WTC11 (cell line): ENCODE measurements at places on chromosomes 1 and 21.

GRCh38 chr1:231369282-231369681, 31.2 kb downstream of the SPRTN start:
- DNase-seq: no peak
- no peaks in the 10 kb centered on the region for H3K36me3 ChIP-seq
- H3K4me3 ChIP-seq: no peak overlapping the region
- no peaks in the 10 kb centered on the region for H3K27me3 ChIP-seq
- no peaks in the 10 kb centered on the region for H3K4me1 ChIP-seq
- no peak overlapping the region for H3K27ac ChIP-seq

GRCh38 chr1:184882957-184883815, 91.1 kb downstream of the NIBAN1 start:
- H3K4me1 ChIP-seq: peaks cover 44% of the 10 kb centered on the region
- peaks cover 55% of the 10 kb centered on the region for H3K27me3 ChIP-seq
- no peak overlapping the region for H3K27ac ChIP-seq
- no peak overlapping the region for H3K4me3 ChIP-seq
- DNase-seq: no peak

GRCh38 chr1:31991182-31991581, 22.5 kb upstream of the KHDRBS1 start:
- no peaks in the 10 kb centered on the region for H3K27me3 ChIP-seq
- no peaks in the 10 kb centered on the region for H3K36me3 ChIP-seq
- no peak overlapping the region for H3K27ac ChIP-seq

DNA sequence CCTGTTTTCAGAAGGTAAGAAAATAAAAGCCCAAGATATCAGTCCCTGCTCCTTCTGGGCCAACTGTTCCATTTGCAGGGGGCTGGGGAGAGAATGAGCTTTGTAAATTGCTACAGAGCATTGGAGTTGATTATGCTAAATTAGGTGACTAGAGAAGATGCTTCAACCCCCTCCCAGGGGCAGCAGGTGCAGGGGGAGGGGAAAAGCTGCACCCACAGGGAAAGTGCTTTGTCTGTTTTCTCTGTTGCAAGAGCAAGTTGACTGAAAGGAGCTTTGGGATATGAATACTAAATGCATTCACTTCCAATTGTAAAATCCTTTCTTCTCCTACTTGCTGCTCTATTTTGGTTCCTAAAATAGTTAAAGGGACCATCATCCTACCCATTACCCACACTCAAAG, 16.5 kb upstream of the PIGM start:
- H3K4me3 ChIP-seq: no peak overlapping the region
- no peak overlapping the region for H3K27ac ChIP-seq
- H3K4me1 ChIP-seq: peaks cover 30% of the 10 kb centered on the region
- H3K36me3 ChIP-seq: no peaks in the 10 kb centered on the region
- DNase-seq: no peak
